CMK (cell line): ENCODE measurements at places on chromosomes 1 and 21.

- DNase-seq = peak; percentile 17
These were observed 70.7 kb upstream of the JUN start for GRCh38 chr1:58854576-58854975.

DNA sequence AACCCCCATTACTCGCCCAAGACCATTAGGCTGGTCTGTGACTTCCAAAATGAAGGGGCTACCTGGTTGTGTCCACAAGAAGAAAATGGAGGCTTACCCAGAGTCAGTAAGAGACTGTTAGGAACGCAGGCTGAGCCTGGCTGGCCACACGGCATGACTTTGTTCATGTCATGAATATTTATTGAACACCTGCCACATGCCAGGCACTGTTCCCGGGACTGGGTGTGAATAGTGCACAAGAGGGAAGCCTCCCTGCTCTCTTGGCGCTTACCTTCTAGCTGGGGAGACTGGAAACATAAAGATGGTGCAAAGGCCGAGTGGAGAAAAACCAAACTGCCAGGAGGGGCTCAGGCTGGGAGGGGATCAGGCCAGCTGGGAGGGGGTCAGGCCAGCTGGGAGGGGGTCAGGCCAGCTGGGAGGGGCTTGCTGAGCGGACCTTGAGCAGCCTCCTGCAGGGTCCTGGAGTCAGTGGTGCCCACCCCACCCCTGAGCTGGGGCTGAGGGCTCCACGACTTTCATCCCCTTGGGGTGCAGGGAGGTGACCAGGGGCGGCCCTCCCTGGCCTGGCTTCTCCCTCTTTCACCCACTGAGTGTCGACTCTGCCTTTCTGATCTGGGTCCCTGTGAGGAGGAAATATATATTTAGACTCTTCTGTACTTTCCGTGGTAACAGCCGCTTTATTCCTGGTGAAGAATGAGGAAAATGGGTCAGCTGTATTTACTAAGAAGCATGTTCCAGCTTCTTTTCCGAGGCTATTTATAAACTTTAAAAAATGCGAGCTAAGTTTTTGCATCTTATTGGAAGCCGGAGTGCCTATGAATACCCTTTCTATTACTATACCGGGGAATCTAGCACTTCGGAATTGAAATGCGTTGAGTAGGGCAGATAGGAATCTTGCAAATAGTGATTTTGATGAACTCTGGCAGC lies 139.0 kb downstream of the CAMTA1 start:
- no peak for DNase-seq

DNA sequence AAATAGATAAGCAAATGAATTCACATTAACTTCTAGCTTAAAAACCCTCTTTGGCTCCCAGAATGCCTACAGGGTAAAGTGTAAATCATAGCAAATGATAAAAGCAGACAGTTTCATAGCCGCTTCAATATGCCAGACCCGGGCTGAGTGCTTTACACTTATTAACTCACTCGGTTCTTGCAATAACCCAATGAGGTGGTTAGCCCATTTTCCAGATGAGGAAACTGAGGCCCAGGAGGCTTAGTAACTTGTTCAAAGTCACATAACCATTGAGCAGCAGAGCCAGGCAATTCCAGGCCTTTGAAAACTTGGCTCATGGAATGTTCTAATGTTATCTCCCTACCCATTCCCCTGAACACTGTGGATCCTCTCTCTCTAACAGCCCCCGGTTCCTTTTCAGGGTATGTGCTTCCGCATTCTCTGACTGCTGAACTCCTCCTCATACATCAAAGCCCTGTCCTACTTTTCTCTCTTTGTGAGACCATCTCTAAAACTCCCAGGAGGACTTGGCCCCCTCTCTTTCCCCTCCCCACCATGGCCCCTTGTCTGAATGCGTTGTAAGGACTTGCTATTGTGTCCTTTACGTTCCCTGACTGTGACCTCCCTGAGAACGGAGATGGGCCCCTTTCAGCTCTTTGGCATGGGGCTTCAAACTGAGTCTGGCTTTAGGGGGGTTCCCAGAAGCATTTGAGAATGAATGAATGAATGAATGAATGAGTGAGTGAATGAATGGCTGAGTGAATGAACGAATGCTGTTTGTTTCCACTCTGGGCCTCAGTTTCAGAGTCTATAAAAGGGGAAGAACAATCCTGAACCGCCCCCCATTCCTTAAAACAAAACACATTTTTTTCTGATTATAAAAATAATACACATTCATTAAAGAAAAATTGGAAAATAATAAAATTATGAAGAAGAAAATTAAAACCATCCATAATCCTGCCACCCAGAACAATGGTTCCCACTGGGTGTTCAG lies 15.6 kb upstream of the RUNX3 start:
- no peak for DNase-seq

DNA sequence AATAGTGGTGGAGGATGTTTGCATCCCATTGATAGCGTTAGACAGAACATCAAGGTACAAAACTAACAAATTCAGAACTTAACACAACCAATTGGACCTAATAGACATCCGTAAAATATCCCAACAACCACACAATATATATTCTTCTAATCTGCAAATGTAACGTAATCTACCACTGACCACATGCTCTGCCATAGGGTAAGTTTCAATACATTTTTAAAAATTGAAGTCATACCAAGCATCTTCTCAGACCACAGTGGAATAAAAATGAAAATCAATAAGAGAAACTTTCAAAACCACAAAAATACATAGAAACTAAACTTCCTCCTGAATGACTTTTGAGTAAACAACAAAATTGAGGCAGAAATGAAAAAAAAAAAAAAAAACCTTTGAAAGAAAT lies 1087.5 kb downstream of the KCNT2 start:
- no peak for DNase-seq

- peak; percentile 52 for DNase-seq
These were observed 229.2 kb upstream of the CAMK1G start for GRCh38 chr1:209354111-209354839.
